ENCODE measurements at places on chromosomes 3 and 15.

GRCh38 chr3:12815078-12815477 is 18.6 kb downstream of the CAND2 start:
- no peak for DNase-seq

DNA sequence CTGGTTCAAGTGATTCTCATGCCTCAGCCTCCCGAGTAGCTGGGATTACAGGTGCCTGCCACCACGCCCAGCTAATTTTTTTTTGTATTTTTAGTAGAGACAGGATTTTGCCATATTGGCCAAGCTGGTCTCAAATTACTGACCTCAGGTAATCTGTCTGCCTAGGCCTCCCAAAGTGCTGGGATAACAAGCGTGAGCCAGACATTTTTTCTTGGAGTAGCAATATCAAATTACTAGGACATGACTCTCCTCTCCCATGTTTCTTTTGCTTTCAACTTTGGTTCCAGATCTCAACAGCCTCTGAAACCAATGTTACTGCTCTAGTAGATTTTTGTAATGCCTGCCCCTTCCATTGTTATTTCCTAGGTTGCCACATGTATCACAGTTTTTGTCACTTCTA is 462.0 kb downstream of the GBE1 start:
- DNase-seq = no peak

DNA sequence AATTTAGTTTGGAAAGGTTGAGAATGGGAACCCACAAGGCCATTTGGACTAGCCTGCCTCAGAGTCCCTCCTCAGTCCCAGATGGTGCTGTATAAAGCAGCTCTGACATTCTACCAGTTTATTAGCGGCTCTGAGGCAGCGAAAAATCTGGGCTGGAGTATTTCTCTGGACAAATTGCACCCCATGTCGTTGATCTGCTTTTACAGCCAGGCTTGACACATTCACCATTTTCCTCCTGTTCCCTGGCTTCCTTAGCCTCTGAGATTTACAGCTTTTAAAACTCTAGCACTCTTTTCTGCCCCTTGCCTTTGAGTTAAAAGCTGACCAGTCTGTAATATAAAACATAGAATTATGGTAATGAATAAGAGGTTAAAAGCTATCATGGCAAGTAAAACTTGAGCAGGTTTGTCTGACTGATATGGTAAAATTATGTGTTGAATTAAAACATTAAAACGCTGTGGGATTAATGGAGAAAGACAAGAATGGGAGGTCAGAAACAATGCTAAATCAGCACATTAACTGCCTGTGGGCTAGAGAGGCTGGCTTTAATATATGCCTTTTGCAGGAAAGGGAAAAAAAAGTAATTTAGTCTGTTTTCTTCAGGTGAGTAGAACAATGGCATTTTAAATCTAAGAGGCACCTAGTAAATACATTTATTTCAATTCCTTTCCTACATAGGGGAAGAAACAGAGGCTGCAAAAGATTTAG is 131.2 kb downstream of the MCTP2 start:
- no peak for DNase-seq

DNA sequence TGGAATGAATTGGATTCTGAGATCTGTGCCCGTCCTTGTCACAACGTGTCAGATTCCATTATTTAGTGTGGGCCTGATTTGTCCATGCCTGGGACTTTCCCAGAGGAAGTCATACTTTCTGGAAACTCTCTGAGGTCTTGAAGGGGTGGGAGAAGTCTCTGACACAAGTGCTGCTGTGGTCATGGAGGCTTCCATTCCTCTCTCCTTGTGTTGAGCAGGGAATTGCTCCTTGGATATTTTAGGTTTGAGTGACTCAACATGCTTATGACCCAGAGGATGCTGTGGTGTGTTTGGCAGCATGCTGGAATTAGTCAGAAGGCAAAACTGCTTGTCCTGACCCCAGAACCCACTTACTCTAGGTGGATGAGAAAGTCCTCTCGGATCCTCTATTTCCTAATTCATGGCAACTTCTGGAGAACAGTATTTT is 132.1 kb downstream of the LPP start:
- DNase-seq = peak; percentile 96

DNA sequence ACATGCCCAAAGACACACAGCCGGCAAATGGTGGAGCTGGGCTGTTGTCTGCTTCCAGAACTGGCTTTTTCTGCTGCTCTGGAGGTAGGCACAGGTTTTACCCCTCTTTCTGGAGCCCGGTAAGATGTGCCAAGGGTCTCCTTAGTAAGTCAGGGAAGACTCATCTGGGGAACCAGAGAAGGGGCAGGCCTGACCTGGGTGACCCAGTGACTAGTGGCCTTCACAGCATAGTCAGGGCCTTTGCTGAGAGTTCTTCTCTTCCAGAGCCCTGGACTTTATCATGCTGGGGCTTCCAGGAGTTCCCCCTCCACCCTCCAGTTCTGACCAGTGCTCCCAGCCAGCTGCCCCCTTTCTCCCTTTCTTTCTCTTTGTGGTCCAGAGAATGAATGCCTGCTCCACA is 3.2 kb downstream of the CD276 start:
- DNase-seq = no peak

GRCh38 chr15:80828796-80829195 is 49.6 kb downstream of the CEMIP start:
- no peak for DNase-seq

- no peak for DNase-seq
Measured at GRCh38 chr3:196903740-196904139, 36.0 kb downstream of the SENP5 start.

DNA sequence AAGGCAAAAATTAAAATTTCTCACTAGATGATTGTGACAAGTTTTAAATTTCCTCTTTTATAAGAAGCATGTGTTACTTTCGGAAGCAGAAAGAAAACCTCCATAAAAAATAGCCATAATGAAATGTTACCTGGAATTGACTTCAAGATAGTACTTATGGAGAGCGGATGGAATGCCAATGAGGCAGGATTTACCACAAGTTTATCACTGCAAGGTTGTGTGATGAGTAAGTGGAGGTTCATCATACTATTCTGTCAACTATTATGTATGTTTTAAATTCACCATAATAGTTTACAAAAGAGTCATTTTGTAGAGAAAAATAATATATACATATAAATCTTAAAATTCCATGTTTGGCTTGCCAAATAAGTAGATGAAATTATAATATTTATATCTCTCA is 230.3 kb downstream of the SCAPER start:
- DNase-seq = peak; percentile 2
